RPMI7951 (cell line): ENCODE measurements at places on chromosomes 11 and 22. TPM values are rescaled to one million over a fixed set of nuclear protein-coding genes. Genes with fewer than 3 reads are reported as not detected.

The KRTAP5-9 gene
- not detected in 2 replicates for total RNA-seq

The TRIM49B gene
- total RNA-seq: not detected in 2 replicates

The KCNE3 gene
- 1.3 and 1.9 TPM in 2 replicates for total RNA-seq

The SLC1A2 gene
- 0.39 and 0.48 TPM in 2 replicates for total RNA-seq

The KDM4E gene
- total RNA-seq: not detected in 2 replicates

The PAMR1 gene
- under 0.01 and 0.24 TPM in 2 replicates for total RNA-seq

The KRTAP5-2 gene
- total RNA-seq: not detected in 2 replicates

The CCDC81 gene
- total RNA-seq: 0.12 and 0.29 TPM in 2 replicates

The RTN4R gene
- total RNA-seq: 0.12 and 0.39 TPM in 2 replicates
